ENCODE measurements at places on chromosomes 6 and 20.

- DNase-seq = no peak
These were observed 123.3 kb downstream of the ZFAND3 start for GRCh38 chr6:37942606-37943376.

GRCh38 chr6:49550492-49551077 lies at the start of gene C6orf141:
Gene C6orf141, plus strand, starts transcription at chr6:49550668. Its CDS starts 125 bp downstream, at chr6:49550793.
- DNase-seq = no peak

GRCh38 chr6:117540670-117541069 lies 58.2 kb downstream of the DCBLD1 start:
- DNase-seq = no peak

- no peak for DNase-seq
These were observed 140.7 kb upstream of the STXBP5 start for GRCh38 chr6:147063469-147064031.

DNA sequence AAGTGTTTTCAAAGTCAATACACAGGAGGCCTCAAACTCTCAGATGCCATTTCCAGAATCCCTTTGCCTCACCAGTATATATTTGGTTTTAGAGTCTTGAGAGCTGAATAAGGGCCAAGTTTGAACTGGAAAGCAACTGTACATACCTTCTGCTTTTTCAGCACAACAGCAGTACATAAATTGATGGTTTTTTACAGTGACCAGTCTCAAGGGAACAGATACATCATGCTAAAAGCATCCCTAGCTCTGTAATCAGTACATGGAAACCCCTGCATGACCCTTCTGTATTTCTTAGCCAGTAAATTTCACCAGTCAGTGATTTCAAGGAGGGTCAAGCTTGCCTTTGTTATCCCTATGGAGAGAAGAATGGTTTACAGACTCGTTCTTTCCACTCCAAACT lies 40.6 kb upstream of the ECHDC1 start:
- no peak for DNase-seq

DNA sequence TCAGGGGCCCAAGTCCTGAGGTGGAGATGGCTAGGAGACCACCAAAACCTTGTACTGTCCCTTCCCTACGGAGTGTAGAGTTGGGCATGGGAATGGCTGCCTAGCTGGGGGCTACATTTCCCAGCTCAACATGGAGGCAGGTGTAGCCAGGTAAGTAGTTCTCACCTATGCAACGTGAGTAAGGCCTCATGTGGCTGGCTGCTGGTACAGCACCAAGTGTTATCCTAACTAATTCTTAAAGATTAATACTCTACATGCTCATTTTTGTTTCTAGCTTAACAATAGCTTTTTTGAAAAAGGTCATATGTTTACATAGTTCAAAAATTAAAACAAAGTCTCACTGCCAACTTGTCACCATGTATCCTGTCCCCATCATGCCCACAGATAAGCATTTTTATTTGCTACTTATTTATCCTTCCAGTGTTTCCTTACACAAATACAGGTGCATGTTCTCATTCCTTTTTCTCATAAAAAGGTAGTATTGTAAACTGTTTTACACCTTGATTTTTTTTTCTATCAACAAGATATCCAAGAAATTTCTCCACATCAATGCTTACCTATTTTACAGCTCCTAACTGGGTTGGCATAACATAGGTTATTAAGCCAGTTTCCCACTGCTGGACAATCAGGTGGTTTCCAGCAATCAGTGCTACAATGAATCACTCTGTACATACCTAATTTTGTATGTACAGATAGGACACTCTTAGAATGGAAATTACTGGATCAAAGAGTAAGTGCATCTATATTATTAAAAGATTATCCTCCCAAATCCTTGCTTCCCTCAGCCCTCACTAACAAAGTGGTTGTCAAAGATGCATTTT lies 25.5 kb downstream of the ABHD12 start:
- DNase-seq = no peak

- peak; percentile 73 for DNase-seq
These were observed 44.0 kb downstream of the EFCAB8 start for GRCh38 chr20:32902456-32903420.
